ENCODE measurements at places on chromosomes 5 and 9.

GRCh38 chr5:14238272-14238671, 95.1 kb downstream of the TRIO start:
- no peak for DNase-seq

DNA sequence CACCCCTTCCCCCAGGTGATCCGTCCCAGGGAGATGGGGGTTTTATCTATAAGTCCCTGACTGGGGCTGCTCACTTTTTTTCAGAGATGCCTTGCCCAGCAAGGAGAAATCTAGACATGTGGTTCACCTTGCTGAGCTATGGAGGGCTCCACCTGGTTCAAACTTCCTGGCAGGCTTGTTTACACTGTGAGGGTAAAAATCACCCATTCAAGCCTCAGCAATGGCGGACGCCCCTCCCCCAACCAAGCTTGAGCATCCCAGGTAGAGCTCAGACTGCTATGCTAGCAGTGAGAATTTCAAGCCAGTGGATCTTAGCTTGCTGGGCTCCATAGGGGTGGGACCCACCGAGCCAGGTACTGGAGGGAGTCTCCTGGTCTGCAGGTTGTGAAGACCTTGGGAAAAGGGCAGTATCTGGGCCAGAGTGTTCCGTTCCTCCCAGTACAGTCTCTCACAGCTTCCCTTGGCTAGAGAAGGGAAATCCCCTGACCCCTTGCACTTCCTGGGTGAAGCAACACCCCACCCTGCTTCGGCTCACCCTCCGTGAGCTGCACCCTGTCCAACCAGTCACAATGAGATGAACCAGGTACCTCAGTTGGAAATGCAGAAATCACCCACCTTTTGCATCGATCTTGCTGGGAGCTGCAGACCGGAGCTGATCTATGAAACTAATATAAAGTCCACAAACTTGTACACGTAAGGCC, 231.7 kb downstream of the CTNND2 start:
- no peak for DNase-seq

- no peak for DNase-seq
These were observed 41.5 kb downstream of the KCNIP1 start for GRCh38 chr5:170545313-170545712.

DNA sequence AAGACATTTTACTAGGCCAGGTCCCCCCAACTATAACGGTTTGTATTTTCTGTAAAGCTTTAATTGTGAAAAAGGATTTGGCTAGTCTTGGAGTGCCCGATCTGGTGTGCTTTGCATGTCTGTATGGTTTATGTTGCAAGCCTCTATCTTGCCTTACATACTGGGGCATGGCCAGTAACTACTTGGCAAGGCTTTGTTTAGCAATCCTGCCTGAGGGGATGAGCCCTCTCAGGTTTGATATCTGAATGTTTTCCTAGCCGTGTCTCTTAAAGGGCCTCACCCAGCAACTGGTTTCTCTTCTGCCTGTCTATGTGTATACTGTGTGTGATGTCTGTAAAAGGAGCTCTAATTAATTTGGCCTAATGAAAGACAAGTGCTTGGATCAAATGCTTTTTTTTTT, 61.3 kb upstream of the SPINK5 start:
- no peak for DNase-seq

DNA sequence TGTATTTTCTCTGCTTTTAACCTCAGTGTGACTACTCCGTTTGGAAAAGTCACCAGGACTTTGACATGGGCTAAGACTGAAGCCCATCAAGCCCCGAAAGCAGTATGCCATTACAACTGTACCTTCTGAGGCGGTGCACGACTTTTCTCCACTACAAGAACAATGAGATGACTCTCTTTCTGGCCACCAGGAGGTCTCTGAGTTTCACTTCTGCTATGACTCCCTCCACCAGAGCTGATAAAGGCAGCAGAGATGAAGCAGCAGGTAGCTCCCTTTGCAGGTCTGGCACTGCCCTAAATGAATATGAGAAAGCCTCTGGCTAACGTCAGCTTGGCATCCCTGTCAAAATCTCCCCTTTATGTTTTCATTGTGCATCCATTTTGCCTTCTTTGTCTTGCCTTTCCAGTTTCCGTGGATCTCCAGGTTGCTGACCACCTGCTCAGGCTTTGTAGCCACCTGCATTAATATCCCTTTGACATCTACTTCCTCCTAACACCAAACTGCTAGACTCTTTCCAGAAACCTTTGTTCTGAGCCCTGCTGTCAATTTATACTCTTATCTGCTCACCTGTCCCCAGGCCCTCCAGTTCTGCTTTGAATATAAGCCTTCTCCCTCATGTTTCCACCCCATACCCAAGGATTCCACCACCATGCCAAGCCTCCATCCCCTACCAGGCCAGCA, 221.7 kb downstream of the ZNF608 start:
- no peak for DNase-seq

GRCh38 chr9:23412046-23412445, 414.0 kb downstream of the ELAVL2 start:
- DNase-seq, result no peak

GRCh38 chr5:53956632-53957031, 353.7 kb downstream of the ARL15 start:
- no peak for DNase-seq

DNA sequence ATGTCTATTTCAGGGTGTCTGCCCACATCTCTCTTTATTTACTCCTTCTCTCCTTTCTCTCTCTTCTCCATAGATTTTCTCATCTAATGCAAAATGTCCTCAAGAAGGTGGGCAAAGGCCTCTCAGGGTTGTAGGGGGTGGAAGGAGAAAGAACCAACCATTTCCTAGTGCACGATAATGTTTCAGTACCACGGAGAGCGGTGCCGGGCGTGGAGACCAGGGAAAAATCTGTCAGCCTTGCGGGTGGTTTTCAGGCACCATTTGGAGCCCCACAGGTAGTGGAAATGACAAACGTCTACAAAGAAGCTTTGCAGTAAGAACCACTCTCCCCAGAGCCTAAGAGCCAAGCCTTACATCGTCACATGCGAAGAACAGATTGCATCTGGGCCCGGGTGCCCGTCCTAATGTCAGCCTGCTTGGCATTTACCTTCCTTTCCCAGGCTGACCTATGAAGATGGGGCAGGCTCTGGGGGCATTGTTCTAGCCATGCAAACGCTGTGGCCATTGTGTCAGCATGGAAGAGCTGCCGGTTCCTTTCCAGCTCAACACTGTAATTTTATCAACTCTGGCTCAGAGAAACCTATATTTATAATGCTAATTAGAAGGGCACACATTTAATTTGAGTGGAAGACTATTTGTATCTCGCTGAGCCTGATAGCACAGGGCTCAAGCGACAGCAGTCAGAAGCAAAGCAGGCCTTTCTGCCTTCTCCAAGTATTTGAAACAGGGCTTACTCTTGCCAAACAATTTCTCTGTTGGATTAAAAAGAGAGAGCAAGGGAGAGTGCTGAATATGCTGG, 430.1 kb upstream of the WWC1 start:
- no peak for DNase-seq

DNA sequence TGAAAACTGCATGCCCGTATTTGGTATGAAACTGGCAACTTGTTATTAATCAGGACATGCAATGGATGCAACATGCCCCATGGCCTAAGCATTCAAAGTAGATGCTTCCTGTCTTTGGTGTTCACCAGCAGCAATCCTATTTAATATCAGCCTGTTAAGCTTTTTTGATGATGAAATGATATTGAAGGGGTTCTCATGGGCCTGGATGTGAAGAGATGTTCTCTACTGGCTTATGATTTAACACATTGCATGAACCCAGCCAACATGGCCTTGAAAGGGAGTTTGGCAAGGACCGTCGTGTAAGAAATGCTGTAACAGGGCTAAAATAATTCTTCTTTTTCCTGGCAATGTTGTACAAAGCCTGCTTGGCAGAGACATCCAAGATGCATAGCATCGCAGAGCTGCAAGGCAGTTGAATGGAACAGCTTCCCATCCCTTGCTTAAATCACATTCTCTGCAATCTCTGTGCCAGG, 111.2 kb downstream of the SMARCA2 start:
- no peak for DNase-seq

- DNase-seq, result no peak
These were observed 122.3 kb downstream of the SEMA5A start for GRCh38 chr5:9423571-9423970.

GRCh38 chr5:120678279-120678678, 214.2 kb downstream of the PRR16 start:
- DNase-seq, result no peak
